CD4-positive, alpha-beta T cell treated with Interleukin-10 for 1 hour (primary cell): ENCODE measurements at places on chromosomes 12 and 14.
A peak's percentile ranks its signal among the peaks of the same experiment; 100 is the strongest.

DNA sequence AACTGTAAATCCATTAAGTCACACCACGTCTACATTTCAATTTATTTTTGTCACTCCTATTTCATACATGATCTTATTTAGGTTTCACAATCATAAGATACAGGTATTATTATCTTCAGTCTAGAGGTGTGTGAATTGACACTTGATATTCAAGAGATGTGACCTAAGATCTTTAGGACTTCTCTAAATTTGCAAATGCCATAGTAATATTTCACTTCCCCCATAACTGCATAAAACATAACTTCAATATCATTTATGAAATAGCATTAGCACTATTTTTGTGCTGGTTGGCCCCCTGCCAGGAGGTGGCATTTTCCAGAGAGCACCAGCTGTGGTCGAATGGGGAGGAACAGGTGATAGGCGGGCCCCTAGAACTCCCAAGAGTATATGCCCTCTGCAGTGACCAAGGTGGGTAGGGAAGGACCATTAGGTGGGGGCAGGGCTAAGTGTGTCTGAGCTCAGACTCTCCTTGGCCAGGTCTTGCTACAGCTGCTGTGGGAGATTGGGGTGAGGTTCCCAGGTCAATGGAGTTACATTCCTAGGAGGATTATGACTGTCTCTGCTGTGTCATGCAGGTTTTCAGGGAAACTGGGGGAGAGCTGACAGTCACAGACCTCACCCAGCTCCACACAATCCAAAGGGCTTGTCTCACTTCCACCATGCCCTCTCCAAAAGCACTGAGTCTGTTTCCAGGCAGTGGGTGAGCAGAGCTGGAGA lies 49.2 kb upstream of the ERGIC2 start:
- DNase-seq = no peak

GRCh38 chr14:104384776-104385071 lies 194.8 kb upstream of the C14orf180 start:
- no peak for DNase-seq

DNA sequence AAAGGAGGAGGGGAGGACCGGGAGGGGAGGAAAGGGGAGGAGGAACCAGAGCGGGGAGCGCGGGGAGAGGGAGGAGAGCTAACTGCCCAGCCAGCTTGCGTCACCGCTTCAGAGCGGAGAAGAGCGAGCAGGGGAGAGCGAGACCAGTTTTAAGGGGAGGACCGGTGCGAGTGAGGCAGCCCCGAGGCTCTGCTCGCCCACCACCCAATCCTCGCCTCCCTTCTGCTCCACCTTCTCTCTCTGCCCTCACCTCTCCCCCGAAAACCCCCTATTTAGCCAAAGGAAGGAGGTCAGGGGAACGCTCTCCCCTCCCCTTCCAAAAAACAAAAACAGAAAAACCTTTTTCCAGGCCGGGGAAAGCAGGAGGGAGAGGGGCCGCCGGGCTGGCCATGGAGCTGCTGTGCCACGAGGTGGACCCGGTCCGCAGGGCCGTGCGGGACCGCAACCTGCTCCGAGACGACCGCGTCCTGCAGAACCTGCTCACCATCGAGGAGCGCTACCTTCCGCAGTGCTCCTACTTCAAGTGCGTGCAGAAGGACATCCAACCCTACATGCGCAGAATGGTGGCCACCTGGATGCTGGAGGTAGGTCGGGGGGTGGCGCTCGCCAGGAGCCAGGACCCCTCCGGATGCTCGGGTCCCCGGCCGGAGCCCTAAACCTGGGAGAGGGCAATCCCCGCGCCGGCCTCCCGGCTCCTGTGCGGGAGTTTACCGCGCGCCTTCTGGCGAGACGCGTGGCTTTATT lies at the start of gene CCND2:
Gene CCND2, plus strand, starts transcription at position 111 of the 744 bp plus-strand sequence. Its CDS starts 279 bp downstream, at position 390.
- DNase-seq = peak; percentile 81

DNA sequence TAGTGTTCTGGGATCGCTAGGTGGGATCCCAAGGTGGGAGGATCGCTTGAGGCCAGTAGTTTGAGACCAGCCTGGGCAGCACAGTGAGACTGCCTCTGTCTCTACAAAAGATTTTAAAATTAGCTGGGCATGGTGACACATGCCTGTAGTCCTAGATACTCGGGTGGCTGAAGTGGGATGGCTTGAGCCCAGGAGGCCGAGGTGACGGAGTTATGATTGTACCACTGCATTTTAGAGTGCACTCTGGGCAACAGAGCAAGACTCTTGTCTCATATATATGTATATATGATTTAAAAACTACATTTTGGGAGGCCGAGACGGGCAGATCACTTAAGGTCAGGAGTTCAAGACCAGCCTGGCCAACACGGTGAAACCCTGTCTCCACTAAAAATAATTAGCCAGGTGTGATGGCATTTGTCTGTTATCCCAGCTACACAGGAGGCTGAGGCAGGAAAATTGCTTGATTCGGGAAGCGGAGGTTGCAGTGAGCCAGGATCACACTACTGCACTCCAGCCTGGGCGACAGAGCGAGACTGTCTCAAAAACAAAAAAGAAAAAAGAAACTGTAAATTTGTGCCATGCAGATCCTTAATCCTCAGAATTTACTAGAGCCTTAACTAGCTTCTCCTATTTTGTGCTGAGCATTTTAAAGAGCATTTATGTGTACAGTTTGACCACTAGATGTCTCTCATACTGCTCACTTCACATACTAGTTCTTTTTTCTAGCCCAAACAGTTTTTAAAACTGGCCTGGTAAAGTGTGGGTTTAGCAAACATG lies 114.8 kb downstream of the MON2 start:
- peak; percentile 50 for DNase-seq

DNA sequence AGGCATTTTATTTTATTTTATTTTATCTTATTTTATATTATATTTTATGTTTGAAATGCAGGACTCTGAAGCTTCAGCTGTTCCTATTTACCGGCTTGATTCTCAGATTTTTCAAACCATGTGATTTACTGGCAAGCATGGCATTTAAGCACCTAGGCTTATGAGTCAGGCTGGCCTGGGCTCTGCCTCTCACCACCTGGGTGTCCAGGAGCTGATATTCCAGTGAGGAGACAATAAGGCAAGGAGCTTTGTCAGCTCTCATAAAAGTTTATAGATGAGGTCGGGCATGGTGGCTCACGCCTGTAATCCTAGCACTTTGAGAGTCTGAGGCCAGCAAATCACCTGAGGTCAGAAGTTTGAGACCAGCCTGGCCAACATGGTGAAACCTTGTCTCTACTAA lies 2.1 kb downstream of the DAO start:
- no peak for DNase-seq

GRCh38 chr12:105445649-105446048 lies 115.2 kb downstream of the C12orf75 start:
- DNase-seq = no peak

DNA sequence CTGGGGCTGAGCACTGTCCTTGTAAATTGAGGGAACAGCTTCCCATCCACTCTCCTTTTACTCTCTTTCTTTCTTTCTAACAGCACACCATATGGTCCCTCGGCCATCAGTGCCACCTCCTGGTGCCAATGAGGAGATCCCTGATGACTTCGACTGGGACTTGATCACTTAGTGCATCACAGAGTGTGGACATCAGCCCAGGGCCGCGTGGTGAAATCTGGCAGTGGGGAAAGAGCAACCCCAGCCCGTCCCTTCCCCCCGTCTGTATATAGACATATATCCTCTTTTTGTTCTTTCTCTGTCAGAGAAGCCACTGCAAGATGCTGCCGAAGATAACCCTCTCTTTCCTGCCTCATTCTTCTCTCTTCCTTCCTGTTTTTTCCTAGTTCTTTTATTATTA lies 13.5 kb downstream of the C3AR1 start:
- no peak for DNase-seq

DNA sequence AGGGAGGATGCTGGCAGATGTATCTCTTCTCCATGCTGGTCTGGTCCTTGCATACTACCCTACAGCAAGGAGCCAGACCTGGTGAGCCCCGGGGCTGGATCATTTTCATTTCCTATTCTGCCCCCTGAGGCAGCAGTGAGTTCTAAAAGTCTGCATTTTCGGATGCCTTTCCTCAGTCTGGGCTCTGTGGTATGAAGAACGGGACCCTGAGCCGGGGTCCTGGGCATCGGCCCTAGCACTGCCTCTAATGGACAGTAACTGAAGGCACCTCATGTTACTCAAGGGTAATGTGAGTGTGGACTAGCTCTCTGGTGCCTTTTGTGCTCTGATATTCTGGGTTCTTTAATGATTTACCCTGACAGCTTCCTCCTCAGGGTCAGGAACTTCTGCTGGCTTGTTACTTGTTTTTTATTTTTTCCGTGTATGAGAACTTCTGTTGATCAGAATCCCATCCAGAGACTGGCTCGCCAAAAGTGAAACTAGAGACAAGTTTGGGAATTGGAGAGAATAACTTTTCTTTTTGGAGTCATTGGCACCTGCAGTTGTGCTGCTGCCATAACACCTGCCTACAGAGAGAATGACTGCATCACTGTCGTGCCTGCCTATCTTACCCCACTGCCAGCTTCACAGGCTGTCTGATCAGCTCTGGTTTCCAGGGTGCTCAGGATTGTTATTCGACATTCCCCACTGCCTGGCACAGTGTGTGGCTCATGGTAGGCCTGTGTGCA lies 62.3 kb downstream of the SUSD6 start:
- no peak for DNase-seq

DNA sequence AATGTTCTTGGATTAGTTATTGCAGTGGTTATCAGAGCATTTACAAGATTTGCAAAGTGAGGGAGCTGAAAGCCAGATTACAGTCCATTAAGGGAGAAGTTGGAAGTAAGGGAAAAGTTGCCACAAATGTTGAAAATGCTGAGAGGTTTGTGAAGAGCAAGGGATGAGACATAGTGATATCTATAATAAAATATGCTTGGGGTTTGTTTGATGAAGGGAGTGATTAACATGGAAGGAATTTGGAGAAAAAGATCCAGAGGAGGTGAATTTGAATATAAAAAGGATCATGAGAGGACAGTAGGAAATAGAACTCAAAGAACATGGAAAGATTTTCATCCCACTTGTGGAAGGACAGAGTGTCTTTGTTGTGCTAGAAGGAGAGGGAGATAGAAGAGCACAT lies 19.3 kb upstream of the CCER1 start:
- no peak for DNase-seq

DNA sequence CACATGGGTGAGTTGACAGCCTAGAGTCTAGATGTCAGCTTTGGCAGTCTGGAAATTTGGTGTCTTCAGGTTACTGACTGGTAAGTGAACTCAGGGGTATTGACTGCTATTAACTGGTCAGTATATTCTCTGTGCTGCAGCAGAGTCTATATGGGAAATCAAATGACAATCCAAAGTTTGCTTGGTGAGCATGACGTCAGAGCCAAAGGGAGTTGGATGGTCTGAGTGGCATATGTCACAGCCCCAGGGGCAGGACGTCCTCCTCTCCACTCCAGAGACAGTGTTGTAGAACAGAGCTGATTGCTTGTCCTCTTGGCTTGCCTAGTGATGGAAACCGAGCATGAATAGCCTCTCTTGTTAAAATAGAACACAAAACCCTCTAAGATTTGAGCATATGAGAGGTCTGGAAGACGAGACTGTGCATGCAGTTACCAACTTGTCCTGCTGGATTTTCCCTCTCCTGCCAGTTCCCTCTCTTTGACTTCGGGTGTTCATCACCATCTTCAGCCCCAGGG lies 3.3 kb upstream of the TBC1D30 start:
- no peak for DNase-seq

DNA sequence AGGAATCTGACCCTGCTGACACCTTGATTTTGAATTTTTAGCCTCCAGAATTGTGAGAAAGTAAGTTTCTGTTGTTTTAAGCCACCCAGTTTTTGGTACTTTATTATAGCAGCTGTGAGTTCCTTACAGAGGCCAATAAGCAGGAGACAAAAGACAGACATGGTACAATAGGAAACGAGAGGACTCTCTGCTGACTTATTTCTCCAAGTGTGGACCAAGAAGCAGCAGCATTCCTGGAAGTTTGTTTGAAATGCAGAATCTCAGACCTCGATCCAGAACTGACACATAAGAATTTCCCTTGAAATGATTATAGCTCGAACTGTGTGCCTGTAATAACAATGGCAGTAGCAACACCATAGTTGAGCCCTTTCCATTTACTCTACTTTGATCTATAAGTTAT lies 31.9 kb upstream of the LUM start:
- DNase-seq = no peak

DNA sequence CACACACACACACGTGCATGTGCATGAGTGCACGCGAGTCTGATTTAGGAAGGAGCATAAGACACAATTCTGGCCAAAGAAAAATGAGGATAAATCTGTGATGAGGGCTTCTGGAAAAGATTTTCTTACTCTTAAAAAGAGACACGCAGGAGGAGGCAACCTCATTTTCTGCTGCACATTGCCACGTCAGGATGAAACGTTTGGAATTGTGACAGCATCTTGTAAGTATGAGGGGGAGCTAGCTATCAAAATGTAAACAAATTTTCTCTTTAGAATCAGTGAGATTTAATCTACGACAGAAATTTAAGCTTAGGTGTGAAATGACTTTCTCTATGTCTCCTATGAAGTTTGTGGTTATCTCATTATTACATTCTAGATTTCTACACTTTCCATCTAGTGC lies 31.1 kb upstream of the NUBPL start:
- no peak for DNase-seq

- DNase-seq = no peak
These were observed 112.3 kb downstream of the NRXN3 start for GRCh38 chr14:78282437-78282836.

GRCh38 chr14:59631237-59631636 lies 54.6 kb upstream of the CCDC175 start:
- no peak for DNase-seq

DNA sequence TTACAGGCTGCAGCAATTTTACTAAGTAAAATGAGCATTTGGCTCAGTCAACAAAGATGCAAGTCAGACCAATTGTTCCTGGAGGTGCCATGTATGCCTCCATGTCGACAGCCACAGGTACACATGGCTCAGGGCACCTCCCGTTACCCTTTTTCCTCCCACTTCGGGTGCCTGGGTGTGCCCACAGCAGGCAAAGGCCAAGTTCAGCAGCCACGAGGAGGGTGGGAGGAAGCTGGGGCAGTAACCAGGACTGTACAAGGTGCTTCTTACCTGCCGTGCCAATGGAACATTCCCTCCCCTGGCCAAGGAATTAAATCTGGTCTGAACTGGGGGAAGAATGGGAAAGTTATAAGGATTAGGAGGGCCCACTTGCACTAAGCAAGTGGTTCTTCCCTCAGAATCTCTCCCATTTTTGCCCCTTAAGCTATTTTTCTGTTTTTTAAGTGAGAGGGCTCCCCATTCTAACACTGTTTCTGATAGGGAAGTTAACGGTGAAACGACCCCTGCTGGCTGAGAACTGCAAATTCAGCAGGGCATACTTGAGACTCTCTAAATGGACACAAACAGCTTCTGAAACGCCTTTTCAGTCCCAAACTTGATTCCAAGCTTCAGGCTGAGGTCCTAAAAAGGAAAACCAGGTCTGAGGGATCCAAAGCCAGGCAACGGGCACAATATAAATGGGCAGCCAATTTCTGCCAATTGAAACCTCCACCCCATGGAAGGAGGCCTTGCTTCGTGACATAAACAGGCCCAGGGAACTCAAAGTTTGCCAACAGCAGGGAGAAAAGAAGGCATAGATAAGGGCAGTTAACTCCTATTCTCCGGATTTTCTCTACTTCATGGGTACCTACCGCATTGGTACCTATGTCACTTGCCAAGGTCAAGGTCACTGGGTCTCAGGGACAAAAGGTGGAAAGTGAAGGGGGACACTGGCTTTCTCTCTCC lies 24.8 kb downstream of the CLECL1 start:
- DNase-seq = peak; percentile 82
